ENCODE measurements at places on chromosomes 12 and 14. TPM values are rescaled to one million over a fixed set of nuclear protein-coding genes. Genes with fewer than 3 reads are reported as not detected.

- H3K4me3 ChIP-seq, result no peak overlapping the region
- no peaks in the 10 kb centered on the region for H3K27me3 ChIP-seq
- no peaks in the 10 kb centered on the region for H3K36me3 ChIP-seq
- H3K27ac ChIP-seq, result no peak overlapping the region
These were observed 37.8 kb downstream of the ANAPC7 start for GRCh38 chr12:110365489-110366320.

GRCh38 chr12:76307083-76307482, 41.1 kb downstream of the BBS10 start:
- H3K36me3 ChIP-seq, result no peaks in the 10 kb centered on the region
- H3K4me3 ChIP-seq, result no peak overlapping the region

DNA sequence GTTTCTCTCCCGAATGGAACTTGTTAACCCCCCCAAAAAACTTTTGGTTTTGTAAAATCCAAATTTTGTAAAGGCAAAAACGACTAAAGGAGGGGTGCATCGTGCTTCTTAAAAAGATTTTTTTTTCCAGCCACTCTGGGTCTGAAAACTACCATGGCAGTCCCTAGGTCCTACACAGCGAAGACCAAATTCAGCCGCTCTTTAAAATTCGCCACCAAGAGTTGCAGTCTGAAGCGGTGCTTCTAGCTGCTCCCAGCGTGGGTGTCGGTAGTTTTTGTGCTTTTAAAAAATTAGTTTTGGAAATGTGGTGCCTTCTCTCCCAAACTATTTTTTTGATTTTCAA, 873 bp upstream of the GSC start:
- H3K4me3 ChIP-seq, result no peak overlapping the region
- H3K4me1 ChIP-seq, result peaks cover 15% of the 10 kb centered on the region
- no peak overlapping the region for H3K27ac ChIP-seq
- H3K27me3 ChIP-seq, result peaks cover 94% of the 10 kb centered on the region

DNA sequence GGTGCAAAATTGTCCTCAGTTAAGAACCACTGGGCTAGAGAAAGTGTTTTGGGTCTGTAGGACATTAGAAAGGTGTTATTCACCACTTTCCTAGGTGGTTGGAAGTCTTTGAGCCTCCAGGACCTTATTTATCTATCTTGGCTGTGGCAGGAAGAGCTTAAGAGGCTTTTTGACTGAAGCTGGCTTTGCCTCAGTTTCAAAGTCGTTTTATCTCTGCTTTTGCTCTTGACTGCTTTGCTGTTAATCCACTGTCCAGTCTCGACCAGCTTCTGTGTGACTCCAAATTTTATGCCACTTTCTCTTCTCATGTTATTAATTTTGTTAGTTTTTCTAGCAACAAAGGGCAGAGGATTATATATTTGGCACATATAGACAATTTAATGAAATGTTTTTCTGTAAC, 60.3 kb downstream of the PPHLN1 start:
- no peaks in the 10 kb centered on the region for H3K27me3 ChIP-seq
- H3K36me3 ChIP-seq, result no peaks in the 10 kb centered on the region
- no peak overlapping the region for H3K27ac ChIP-seq
- H3K4me3 ChIP-seq, result no peak overlapping the region
- H3K4me1 ChIP-seq, result no peaks in the 10 kb centered on the region

GRCh38 chr14:34362641-34363251, 99.3 kb downstream of the SPTSSA start:
- H3K27ac ChIP-seq, result no peak overlapping the region
- DNase-seq, result no peak
- no peaks in the 10 kb centered on the region for H3K36me3 ChIP-seq

DNA sequence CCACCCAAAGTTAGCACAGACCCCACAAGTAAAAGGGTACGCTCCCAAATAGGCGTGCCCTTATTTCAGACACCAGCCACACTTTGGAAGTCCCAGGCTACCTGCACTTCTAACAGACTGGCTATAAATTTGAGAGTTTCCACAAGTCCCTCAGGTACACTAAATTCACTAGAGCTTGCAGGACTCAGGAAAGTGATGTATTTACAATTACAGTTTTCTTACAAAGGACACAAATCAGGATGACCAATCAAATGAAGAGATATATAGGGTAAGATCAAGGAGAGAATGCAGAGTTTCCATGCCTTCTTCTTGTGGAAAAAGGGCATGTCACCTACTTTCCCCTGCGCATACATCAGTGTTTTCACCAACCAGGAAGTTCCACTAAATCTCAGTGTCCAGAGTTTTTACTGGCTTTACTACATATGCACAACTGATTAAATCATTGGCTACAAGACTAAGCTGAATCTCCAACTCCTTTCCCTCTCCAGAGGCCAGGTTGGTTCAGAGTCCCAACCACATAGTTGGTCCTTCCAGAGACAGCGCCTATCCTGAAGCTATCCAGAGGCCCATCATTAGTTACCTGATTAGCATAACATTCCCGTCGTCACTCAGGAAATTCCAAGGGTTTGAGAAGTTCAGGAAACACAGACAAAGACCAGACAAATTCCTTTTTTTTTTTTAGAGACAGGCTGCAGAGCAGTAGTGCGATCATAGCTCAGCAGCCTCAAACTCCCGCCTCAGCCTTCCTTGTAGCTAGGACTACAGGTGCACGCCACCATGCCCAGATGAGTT, 84.2 kb downstream of the DENND5B start:
- no peak overlapping the region for H3K4me3 ChIP-seq
- H3K36me3 ChIP-seq, result no peaks in the 10 kb centered on the region

DNA sequence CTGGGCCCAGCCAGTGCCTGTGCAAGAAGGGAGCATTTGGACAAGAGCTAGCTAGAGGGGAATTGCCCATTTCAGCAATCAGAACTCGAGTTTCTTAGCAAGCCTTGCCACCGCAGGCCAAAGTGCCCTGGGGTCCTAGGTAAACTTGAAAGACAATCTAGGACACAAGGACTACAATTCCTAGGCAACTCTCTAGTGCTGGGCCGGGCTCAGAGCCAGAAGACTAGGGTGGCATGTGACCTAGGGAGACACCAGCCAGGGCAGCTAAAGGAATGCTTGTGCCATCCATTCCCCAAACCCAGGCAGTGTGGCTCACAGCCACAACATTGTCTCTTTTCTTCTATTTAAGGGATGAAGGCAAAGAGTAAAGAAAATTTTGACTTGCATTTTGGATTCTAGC, 205.0 kb downstream of the BMP4 start:
- H3K36me3 ChIP-seq, result no peaks in the 10 kb centered on the region
- no peak for DNase-seq
- H3K4me1 ChIP-seq, result no peaks in the 10 kb centered on the region

TMEM30B gene
- 68.2 TPM for total RNA-seq

EXOC3L4 gene
- total RNA-seq, result 15.6 TPM

VPS37B gene
- total RNA-seq, result 64.8 TPM

Measured in colonic mucosa (tissue), 4 donors.